ENCODE measurements at places on chromosomes 7 and 10. TPM values are rescaled to one million over a fixed set of nuclear protein-coding genes. Genes with fewer than 3 reads are reported as not detected.

The PRRT4 gene
- total RNA-seq = 1.1 TPM

The CUZD1 gene
- total RNA-seq = 0.31 TPM

The DOCK4 gene
- 17.8 TPM for total RNA-seq

The C10orf62 gene
- total RNA-seq = 0.35 TPM

The FGFR2 gene
- 2.8 TPM for total RNA-seq

The CRPPA gene
- 2.2 TPM for total RNA-seq

DNA sequence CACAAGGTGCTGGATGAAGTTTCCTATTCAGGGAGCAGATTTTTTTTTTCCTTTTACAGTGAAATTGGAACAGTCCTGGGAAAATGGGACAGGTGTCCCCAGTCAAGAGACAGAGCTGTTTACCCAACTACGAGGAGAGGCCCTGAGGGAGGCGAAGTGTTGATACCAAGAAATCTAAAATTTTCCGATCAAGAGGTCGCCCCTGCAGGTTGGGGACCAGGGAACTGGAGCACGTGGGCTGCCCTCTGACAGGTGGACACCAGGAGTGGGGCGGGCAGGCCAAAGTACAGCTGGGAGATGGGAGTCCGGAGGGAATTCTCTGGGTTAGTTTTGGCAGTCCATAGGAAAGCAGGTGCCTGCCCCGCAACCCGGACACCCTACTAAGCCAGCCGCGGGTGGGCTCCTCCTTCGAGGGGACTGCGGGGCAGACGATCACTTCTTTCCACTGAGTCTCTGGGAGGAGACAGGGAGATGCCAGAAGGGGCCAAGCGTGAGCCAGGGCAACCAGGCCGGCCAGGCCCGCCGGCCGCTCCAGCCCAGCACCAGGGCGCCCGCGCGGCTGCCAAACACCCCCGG is 965 bp upstream of the CAMK1D start:
- no peak for DNase-seq

GRCh38 chr10:2972216-2972615 is 95.1 kb upstream of the PFKP start:
- no peak for DNase-seq

GRCh38 chr7:17474724-17475344 is 176.4 kb downstream of the AHR start:
- no peak for DNase-seq

DNA sequence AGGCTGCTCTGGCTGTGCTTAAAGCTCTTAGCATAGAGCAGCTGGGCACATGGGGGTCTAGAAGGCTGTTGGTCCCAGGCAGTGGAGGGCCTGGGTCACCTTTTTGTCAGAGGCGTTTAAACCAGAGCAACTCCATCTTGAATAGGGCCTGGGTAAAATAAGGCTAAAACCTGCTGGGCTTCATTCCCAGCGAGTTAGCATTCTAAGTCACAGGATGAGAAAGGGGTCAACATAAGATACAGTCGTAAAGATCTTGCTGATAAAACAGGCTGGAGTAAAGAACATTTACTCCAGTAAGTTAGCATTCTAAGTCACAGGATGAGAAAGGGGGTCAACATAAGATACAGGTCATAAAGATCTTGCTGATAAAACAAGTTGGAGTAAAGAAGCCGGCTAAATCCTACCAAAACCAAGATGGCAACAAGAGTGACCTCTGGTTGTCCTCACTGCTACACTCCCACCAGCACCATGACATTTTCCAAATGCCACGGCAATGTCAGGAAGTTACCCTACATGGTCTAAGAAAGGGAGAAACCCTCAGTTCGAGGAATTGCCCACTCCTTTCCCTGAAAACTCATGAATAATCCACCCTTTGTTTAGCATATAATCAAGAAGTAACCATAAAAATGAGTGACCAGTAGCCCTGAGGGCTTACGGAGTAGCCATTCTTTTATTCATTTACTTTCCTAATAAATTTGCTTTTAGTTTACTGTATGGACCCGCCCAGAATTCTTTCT is 96.8 kb upstream of the PCBD1 start:
- DNase-seq = no peak

DNA sequence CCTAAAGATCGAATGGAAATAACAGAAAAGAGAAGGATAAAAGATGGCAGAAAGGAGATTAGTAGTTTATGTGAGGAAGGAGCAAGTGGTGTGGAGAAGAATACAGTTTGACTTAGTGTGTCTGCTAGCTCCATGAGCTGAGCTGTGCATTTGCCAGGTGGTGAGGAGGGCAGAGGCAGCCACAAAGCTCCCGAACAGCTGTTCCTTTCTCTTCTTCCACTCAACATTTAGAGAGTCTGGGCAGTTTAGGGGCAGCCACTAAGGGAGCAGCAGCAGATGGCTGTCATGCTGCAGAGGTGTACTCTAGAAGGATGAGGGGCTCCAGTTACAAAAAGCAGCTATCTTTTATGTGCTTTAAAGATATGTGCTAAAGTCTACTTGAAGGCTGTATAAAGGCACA is 674.4 kb downstream of the GRM8 start:
- no peak for DNase-seq

GRCh38 chr10:48714088-48714487 is 29.4 kb downstream of the WDFY4 start:
- no peak for DNase-seq

DNA sequence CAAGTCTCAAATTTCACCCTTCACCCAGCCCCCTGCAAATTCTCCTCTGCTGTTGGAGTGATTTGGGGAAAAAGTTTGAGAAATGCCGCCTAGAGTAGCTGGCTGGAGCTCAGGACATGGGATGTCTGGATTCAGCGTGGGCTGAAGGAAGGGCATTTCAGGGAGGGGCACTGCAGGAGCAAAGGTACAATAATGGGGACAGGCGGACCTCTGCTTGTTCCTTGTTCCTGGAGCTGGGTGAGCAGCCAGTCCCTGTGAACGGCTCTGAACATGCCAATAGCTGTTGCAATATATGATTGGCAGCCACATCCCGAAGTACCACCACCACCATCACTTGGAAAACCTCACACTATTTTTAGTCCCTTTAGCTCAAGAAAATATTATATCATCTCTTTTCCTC is 23.4 kb downstream of the ADRA2A start:
- DNase-seq = no peak

- DNase-seq = no peak
These were observed 279.0 kb downstream of the NEBL start for GRCh38 chr10:20618011-20618547.

GRCh38 chr10:112409755-112410154 is 35.8 kb downstream of the ACSL5 start:
- no peak for DNase-seq

DNA sequence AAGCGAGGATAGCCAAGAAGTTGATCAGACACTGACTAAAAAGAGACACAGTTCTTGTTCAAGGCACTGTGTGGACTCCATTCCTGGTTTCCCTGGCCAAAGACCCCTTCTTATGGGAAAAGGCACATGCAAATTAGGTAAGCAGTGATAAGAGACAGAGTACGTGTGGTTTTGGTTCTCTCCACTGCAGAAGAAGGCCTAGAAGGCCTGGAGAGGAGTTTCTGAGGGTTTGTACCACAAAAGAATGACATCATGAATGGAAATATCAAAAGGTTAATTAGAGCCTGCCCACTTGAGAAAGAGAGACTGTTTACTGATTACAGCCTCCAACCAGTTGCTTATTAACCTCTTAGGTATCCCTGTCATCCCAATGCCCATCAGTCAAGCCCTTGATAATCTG is 137.5 kb downstream of the ZNF365 start:
- no peak for DNase-seq
